Gastrocnemius medialis (tissue), 4 donors: ENCODE measurements at places on chromosomes 13 and 19.

GRCh38 chr19:16581971-16582343 lies 9.7 kb upstream of the SLC35E1 start:
- DNase-seq: peak; percentile 83

DNA sequence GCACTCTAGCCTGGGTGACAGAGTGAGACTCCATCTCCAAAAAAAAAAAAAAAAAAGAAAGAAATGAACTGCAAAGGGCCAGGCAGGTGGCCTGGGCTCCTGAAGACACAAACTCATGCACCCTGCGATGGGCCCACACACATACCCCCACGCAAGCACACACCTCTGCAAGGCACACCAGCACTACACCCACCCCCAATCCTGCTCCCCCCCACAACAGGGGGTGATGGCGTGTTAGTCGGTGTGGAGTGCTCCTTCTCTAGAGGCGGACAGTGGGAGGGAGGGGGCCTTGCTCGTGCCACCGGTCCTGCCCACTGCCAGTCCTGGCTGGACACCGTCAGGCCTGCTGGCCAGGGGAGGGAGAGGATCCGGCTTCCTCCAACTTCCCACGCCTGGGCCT lies 1.6 kb upstream of the SLC8A2 start:
- DNase-seq: no peak

DNA sequence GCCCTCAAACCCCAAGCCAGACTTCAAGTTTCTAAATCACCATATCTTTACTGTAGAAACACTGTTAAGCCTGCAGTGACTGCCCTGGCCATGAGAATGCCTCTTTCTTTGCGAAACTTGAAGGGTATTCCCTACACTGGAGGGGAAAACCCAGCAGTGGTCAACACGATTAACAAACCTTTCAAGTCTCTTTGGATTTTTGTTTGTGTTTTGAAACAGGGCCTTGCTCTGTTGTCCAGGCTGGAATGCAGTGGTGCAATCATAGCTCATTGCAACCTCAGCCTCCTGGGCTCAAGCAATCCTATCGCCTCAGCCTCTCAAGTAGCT lies 17.4 kb upstream of the POMP start:
- DNase-seq: no peak

GRCh38 chr19:1133471-1133929 lies 29.7 kb downstream of the GPX4 start:
- no peak for DNase-seq

DNA sequence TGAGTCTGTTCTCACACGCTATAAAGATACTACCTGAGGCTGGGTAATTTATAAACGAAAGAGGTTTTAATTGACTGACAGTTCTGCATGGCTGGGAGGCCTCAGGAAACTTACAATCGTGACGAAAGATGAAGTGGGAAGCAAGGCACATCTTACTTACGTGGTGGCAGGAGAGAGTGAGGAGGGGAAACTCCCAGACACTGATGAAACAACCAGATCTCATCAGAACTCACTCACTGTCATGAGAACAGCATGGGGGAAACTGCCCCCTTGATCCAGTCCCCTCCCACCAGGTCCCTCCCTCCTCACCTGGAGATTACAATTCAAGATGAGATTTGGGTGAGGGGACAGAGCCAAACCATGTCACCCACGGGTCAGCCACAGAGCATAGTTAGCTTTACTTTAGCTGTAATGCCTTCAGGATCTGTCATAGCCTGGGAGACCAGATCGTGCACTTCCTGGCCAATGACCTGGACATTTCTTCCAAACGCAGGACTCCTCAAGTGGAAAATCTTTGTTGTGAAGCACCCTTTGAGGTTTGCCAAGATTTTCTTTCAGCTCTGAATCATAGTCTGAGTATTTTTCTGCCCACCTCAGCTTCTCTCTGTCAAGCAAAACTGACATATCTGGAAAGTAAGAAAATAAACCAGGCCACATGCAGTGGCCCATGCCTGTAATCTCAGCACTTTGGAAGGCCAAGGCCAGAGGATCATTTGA lies 25.2 kb upstream of the HIF3A start:
- DNase-seq: no peak

- DNase-seq: no peak
These were observed 187.3 kb downstream of the USP12 start for GRCh38 chr13:26984337-26984736.

GRCh38 chr19:7260161-7260560 lies 34.1 kb downstream of the INSR start:
- no peak for DNase-seq

- DNase-seq: peak; percentile 65
These were observed 6.5 kb upstream of the PTOV1 start for GRCh38 chr19:49844138-49845095.

- DNase-seq: no peak
These were observed 2.8 kb downstream of the SEMA6B start for GRCh38 chr19:4556597-4557127.

DNA sequence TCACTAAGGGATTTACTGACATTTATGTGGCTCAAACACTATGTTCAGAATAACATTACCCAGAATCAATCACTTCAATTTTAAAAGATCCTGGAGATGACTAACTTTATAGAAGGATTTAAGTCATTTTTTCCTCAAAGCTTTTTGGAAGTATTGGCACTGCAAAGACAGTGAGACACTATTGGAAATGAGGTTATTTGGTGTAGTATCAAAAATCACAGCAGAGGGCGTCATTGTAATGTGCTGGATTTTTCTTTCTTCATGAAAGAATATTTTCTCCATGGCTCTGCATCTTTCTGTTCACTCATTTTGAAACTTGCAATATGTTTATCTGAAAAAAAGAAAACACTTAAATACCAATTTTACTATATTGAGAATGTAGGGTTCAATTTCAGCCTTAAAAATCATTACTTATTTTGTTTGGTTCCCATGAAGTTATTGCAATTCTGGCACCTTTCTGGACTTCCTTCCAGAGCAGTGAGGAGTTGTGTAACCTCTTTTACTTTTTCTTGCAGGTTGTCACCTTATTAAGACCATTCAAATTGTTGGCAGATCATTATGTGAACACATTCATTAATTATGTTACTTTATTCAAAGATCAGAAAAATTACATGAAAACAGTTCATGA lies 3.7 kb upstream of the CSNK1A1L start:
- no peak for DNase-seq

GRCh38 chr19:27793128-27793643 lies 1419.8 kb downstream of the UQCRFS1 start:
- peak; percentile 73 for DNase-seq

DNA sequence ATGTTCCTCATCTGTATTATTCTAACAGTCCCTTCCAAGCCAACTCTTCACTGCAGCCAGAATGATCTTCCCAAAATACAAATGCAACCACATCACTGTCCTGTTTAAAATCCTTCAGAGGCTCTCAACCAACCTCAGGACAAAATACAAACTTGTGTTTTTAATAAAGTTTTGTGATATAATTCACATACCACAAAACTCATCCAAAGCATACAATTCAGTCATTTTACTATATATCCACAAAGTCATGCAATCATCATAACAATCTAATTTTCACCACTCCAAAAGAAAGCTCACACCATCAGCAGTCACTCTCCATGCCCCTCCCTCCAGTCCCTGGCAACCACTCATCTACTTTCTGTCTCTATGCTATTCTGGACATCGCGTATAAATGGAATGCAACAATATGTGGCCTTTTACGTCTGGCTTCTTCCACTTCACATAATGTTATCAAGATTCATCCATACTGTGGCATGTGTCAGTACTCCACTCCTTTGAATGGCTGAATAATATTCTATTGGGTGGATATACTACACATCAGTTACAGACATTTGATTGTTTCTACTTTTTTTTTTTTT lies 81.7 kb upstream of the DOCK9 start:
- no peak for DNase-seq

DNA sequence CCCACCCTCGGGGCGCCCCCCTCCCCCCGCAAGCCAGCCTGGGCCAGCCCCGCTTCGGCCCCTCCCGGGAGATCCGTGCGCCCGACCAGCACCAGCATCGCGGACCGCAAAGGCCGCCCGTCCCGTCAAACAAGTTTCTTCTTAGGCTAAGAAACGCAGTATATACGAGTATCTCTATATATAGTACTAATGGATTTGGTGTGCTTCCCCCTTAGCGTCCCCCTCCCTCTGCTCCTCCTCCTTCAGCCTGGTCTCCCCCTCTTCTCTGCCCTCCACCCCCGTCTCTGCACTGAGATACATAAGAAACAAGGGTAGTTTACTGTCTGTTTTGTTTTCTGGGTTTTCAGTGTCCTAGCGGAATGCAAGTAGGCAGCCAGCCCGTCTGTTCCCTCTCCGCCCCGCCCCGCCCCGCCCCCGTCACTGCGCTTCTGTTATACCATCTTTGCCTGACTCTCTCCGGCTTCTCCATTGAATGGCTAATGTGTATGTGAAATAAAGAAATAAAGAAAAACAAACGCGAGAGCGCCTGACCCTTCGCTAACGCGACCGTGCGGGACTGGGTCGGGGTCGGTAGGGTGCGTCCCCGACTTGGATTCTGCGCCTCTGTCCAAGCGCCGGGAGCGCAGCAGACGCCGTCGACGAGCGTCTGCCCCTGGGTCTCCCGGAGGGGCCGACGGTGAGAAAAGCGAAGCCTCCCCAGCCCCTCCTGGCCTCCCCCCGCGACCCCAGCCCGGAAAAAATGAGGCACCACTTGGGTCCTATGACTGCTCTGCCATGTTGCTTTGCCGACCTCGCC lies 4.2 kb downstream of the LYL1 start:
- no peak for DNase-seq

- DNase-seq: no peak
These were observed 422.3 kb downstream of the SPRY2 start for GRCh38 chr13:79918620-79919019.

DNA sequence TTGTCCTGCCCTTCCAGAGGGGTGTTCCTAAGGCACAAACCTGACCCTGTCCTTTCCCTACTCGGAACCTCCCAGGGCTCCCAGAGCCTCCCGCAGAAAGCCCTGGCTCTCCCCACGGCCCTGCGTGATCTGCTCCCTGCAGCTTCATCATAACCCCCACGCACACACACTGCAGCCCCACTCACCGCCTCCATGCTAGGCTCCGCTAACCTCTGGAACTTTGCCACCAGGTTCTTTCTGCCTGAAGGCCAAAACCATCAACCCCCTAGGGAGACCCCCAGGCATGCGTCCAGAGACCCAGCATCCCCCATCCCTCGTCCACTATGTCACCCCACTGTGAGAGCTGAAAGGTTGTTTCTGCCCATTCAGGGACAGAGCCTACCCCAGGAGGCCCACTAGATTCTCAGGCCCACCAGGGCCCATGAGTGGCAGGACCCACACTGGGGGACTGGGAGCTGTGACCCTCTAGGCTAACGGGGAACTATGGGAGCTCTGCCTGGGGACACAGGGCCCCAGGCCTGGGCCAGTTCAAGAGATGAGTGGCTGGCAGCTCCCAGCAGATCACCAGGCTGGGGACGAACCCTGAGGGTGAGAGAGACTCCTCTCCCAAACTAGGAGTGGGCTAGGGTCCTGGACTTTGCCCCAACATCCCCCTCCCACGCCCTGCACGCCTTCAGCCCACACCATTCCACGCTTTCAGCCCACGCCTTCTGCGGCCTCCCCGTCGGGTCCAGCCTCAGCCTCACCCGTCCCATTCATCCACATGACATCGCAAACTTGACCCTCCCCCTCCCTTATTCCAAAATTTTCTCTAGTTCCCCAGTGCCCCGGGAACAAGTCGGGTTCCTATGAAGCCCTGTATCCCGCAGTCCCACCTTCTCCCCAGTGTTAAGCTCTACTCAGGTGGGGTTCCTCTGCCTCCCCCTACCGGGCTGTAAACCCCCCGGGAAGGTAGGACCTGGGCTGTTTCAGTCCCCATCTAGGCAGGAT lies 33.2 kb upstream of the PNMA8B start:
- DNase-seq: no peak

DNA sequence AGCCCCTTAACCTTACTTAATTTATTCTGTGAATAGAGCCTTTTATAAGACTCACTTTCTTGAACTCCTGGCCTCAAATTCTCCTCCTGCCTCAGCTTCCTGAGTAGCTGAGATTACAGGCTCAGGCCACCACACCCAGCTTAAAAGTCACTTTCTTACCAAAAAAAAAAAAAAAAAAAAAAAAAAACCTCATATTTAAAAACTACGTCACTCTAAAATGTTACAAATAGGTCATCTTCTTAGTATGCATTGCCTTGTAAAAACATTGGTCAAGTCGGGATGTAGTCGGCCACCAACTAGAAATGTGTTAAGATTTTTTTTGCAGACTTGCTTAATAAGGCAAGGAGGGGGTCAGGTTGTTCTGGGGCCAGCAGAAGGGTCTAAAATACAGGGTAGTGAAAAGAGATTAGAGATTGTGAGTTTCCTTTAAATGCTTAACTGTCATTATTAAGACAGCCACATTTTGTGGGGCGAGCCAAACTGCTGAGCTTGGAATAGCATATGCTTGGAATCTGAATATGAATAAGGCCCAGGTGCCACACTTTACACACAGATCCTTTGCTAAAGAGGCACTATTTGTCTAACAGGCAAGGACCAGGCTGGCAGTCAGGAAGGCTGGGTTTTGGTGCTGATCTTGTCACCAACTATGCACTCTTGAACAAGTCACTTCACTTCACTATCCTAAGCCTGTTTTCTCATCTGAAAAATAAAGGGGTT lies 16.5 kb upstream of the IL17D start:
- DNase-seq: no peak

DNA sequence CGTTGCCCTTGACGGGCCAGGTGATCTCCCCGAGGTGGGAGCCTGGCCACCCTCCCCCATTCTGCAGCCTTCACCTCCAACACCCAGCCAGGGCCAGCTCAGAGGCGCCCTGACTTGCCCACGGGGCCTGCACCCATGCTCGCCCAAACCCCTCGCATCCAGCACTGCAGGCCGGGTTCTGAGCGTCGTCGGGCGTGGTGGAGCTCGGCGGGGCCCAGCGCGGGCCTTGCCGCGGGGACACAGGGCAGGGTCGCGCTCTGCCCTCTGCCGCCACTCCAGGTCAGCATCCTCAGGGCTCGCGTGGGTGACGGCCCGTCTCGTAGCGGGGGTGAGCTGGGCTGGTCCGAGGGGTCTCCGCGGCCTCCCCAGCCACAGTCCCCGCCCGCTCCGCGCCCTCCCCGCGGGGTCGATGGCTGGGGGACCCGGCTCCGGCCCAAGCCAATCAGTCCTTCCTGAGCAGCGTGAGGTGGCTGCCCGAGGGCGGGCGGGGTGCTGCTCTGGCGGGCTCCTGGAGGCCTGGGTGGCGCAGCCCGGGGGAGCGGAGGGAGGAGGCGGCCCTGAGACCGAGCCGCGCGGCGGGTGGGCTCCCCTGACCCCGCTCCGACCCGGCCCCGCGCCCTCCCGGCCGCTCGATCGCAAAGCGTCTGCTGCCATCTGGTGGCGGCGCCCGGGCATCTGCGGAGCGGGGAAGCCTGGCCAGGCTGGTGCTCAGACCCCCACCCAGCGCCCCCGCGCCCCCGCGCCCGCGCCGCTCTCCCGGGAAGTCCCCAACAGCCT lies 61.4 kb downstream of the CCNE1 start:
- DNase-seq: no peak

DNA sequence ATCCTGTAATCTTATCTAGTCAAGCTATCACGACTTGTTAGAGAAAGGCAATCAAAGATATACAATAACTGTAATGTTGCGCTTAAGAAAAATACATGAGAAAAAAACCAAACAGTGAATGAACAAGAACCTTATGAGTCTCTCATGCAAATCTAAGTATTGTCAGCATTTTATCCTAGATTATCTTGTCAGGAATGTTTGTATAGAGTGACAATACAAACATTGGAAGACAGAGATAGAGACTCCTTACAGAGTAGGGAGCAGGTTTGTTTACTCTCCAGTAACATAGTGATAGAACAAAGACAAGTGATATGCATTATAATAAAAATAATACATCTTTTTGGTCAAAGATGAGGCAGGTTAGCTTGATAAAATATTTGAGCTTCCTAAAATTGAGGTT lies 444.8 kb downstream of the SLITRK5 start:
- DNase-seq: no peak
